ENCODE measurements at places on chromosomes 12 and 14.

DNA sequence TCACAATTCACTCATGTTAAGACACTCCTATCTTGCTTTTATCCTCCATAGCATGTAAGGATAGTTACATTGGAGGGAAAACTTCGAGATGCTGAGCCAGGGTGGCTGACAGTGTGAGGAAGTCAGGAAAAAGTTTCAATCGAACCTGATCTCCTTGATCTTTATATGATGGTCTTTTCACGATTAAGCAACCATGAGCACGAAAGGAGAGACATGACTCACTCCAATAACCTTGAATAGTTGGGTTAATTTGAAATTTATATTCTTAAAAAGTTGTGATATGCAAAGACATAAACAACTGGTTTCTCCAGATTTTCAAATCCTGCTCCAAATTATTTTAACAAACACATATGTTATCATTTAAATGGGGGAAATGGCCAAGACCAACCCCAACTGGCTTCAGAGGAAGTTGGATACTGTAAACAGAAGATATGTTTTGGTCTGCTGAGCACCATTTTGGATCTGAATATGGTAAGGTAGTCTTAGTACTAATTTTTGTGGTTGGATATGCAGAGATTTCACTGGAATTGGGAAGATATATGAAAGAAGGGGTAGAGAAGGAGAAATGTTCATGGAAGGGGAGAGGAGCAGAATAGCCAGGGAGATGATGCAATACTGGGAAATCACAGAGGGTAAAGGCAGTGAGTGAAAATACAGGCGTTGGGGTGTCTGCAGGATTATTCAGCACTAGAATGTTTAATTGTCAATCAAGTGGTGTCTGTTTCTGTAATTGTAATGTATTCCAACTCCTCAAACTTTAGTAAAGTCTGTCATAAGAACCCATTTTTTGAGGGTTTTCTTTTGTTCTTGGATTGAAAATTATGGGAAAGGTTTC is 185.2 kb upstream of the SLC38A2 start:
- no peak for DNase-seq

- no peak for DNase-seq
These were observed 3.3 kb downstream of the PPP1R3E start for GRCh38 chr14:23299211-23299957.

GRCh38 chr12:100229036-100229635 is 28.5 kb downstream of the ACTR6 start:
- DNase-seq: no peak

GRCh38 chr14:95056476-95056875 is 100.9 kb downstream of the DICER1 start:
- no peak for DNase-seq

DNA sequence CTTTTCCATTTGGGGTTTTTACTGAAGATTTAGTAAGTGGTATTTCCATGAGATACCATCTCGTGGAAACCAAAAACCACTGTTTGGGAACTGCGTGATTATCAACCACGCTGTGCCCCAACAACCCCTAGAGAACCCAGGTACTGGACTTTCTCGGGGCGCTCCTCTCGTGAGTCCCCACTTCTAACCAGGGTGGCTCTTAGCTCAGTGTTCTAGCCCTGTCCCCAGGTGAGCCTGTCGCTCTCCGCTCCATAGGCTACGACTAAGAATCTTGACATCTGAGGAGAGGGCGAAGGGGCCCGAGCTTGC is 686 bp downstream of the MCRS1 start:
- no peak for DNase-seq

DNA sequence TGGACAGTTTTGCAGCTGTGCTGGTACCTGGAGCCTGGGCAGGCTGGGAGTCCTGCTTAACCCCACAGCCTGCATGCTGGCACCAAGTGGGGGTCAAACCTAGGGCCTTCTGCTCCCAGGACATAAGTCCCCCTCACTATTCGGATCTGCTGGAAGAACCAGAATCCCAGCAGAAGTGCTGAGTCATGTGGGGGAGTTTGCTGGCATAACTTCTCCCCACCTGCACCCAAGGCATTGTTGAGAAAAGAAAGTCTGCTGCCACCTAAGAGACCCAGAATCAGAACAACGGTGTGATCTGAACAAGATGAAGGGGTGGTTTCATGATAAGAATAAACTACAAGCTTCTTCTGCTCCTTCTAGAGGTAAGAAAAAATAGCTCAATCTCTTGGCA is 102.7 kb downstream of the RBM19 start:
- no peak for DNase-seq

DNA sequence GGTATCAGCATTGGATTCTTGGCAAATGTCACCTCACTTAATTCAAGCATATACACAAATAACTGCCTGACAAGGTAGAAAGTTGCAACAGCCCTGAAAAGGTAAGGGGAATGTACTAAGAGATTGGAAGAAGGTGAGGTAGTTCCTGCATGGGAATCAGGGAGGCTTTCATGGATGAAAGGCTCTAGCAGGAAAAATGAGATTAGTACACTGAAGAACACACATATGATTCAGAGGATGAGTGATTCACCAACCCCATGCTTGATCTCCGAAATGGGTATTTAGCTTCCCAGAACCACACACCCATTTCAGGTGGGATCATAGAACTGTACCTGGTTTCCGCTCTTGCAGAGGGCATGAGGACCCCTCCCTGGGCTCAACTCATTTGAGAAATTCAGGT is 65.8 kb downstream of the PAH start:
- no peak for DNase-seq

GRCh38 chr14:85574853-85575616 is 45.1 kb downstream of the FLRT2 start:
- DNase-seq: no peak

DNA sequence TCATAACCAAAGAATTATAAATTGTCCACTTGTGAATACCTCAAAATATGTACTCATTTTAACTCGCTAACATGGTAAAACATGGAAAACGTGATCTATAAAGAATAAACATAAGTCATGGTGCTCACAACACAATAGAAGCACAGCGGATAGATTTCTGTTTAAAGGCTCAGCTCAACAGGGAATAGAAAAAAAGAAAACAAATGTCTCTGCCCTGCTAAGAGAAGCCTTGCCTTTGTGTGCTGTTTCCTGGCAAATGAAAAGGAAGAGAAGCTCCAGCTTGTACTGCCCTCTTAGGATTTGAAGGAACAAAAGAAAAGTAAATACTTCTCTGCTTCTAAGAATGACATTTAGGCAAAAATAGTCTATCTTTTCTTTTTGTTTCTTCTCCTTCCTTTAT is 121.0 kb upstream of the KRR1 start:
- no peak for DNase-seq

DNA sequence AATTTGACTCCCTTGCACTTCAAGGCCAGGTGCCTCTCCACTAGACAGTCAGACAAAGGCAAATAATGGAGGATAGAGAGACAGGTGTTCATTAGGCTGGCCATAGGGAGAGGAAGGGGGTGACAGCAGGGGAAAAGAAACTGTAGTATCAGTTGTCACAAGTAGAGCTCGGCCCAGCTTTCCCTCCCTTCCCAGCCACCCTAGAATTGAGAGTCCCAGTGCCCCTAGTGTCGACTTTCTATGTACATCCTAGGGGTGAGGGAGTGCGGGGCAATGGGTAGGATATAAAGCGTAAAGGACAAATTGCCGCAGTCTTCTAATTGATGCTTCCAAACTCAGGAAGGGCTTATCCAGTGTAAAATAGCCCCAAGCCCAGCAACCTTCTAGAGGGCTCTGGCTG is 39.0 kb downstream of the BAZ2A start:
- no peak for DNase-seq

DNA sequence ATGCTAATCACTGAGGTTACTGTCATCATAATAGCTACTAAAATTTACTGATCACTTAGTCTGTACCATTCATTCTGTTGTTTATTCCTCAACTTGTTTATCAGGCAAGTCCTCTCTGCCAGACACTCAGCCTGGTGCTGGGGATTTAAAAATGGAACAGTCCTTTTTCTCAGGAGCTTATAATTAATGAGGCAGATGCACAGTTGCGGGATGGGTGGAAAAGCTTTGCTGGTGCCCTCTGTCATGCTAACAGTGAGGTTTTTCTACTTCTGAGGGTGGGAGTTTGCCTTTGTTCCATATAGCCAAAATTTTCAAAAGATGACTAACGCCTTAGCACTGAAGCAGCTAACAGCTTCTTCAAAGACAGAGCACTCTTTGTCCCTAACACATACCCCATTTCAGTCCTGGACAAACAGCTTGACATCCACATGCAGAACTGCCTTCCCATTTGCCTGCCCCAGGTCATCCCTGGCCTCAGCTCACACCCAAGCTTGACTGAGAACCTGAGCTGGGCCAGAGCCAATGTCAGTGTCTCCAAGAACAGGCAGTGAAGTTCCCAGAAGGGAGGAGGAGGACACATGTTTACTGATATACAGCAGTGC is 30.8 kb upstream of the HSPB8 start:
- no peak for DNase-seq

- DNase-seq: no peak
These were observed at the start of gene PPP1R3E for GRCh38 chr14:23302290-23303225. TSS of gene PPP1R3E (minus strand) at chr14:23302859. CDS start at chr14:23302576, 283 bp downstream.

GRCh38 chr14:93116676-93117200 is 1.0 kb upstream of the ITPK1 start:
- DNase-seq: no peak

DNA sequence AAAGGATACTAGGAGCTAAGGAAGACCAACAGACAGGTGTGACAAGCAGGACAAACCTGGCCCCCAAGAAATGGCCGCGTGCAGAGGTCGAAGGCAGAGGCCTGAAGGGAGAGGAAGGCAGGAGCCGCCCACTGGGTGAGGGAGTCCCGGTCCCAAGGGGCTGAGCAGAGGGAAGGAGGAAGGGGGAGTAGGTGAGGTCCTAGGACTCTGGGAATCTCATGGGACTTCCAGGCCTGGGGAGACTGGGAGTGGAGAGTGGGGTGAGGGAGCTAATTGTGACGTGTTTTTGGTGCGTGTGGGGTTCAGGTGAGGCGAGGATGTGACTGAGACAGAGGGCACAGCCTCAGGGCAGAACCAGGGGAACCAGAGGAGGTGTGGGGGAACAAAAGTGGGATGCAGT is 11.7 kb upstream of the FLVCR2 start:
- no peak for DNase-seq

GRCh38 chr12:39813776-39814175 is 194.2 kb upstream of the ABCD2 start:
- DNase-seq: no peak

DNA sequence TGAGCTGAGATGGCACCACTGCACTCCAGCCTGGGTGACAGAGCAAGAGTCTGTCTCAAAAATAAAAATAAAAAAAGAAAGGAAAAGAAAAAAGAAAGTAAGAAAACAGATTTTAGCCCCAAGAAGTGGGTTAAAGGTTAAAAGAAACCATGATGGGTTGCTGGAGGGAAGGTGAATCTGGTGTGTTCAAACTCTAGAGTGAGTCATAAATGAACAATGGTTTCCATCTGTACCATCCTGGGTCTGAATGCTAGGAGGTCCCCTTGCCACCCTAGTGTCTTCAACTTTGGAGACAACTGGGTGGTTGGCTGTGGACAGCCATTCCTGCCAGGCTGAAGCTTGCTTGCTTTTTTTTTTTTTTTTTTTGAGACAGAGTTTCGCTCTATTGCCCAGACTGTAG is 1.6 kb upstream of the RPS26 start:
- no peak for DNase-seq

GRCh38 chr12:12735301-12735700 is 18.1 kb downstream of the CDKN1B start:
- DNase-seq: no peak

- no peak for DNase-seq
These were observed 72.3 kb downstream of the ACADS start for GRCh38 chr12:120797677-120798642.

DNA sequence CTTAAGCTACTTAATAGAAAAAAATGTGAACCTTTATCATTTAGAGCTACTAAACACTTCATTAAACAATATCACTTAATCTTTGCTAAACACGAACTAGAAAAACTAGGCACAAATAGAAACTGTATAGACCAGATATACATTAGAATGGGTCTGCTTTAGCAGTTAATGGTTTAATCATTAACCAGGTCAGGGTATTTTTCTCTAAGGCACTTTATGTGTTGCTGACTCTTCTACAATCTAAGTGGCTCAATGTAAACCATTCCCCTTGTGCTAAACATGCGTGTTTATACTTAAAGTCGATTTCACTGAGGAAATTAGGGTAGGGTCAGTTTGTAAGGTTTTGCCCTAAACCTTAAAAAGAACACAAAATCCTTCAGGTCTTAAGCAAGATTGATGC is 29.7 kb downstream of the TMCC3 start:
- no peak for DNase-seq

DNA sequence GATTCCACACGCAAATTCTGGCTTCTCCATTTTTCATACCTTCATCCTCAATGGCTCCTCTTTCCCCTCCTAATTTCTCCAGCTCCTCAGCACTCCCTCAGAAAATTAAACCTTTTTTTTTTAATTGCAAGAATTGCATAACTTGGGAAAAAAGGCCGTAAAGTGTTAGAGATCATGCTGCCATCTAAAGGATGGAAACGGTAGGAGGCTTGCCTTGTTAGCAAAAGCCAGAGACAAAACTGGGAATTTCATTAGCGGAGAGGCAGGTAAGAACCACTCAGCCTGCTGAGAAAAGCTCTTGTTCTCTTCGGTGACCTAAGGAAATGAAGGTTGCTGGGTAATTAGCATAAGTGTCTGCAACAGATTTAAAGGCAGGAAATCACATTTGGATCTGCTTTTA is 204.3 kb downstream of the AEBP2 start:
- DNase-seq: no peak

DNA sequence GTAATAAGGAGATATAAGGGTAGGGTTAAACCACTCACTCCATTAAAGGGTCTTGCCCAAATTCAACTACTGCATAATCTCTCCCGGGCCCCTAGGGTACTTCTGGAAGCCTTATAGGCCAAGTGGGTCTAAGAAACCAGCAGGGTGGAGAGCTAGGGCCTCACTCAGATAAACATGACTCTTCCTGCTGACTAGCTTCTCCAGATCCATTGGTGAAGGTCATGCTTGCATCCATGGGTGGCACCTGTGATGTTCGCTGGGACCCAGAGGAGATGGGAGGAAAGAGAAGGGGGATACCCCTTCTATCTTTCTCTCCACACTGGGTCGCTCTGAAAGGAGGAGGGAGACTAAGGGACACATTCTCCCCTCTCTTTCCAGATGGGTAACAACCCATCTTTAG is 36.1 kb upstream of the HIGD1C start:
- no peak for DNase-seq

GRCh38 chr12:54033980-54034784 is 1.3 kb downstream of the HOXC5 start:
- DNase-seq: no peak

GRCh38 chr12:20187456-20187855 is 180.9 kb upstream of the PDE3A start:
- DNase-seq: no peak

Measured in right renal cortex interstitium (tissue), 3 donors.